NCI-H187 (cell line): ENCODE measurements at places on chromosomes 6 and 20.

GRCh38 chr6:136532030-136532429, 18.2 kb downstream of the MAP7 start:
- DNase-seq = no peak

GRCh38 chr6:116382587-116382986, 11.8 kb downstream of the DSE start:
- no peak for DNase-seq

DNA sequence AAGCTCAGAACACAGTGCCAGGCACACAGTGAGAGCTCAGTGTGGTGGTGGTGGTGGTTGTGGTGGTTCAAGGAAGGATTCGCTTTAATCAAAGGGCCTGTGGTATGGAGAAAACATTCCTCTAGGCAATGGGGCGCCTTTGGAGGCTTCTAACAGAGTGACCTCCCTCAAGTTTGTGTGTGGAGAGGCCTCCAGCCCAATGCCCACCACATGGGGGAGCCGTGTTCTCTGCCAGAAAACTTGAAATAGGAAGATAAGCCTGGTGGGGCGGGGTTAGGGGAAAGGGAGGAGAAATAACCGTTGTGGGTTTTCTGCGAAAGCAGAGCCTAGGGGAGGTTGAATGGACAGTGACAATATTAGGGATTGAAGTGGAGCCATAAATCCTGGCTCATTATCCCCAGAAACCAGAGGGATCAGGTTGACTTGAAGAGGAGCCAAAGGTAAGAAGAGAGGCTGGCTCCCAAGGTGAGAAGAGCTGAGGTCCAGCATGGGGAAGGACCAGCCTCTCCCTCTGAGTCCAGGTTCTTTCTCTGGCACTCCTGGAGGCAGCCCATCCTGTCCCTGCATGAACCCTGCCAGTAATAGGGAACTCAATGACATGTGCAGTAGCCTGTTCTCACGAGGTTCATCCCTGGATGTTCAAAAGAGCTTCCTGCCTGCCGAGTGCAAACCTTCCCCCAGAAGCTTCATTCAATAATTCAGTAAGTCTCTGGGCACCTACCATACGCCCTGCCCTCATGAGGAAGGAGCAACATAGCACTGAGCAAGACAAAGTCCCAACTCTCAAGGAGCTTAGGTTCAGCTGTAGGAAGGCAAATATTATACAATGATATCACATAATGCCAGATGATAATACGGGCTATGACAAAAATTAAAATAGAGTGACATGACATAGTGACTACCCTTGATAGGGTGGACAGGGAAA, 51.4 kb downstream of the TGM2 start:
- no peak for DNase-seq

DNA sequence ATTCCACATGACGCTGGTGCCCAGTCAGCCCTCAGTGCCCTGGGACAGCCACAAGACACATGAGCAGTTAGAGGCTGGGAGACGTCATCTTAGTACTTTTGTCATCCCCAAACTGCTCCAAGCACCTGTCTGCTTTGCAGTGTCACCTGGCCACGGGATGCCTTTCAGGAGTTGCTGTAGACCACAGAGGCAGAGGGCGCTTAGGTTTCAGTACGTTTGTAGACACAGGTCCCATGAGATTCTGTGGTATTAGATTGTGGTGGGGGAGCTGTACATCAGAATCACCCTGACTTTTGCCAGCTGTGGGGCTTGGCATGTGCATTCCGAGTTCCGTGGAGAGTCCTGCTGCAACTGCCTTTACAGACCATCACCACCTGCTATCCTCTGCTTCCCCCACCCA, 16.7 kb downstream of the MAVS start:
- DNase-seq = no peak

GRCh38 chr6:17207281-17207680, 73.9 kb upstream of the RBM24 start:
- no peak for DNase-seq

DNA sequence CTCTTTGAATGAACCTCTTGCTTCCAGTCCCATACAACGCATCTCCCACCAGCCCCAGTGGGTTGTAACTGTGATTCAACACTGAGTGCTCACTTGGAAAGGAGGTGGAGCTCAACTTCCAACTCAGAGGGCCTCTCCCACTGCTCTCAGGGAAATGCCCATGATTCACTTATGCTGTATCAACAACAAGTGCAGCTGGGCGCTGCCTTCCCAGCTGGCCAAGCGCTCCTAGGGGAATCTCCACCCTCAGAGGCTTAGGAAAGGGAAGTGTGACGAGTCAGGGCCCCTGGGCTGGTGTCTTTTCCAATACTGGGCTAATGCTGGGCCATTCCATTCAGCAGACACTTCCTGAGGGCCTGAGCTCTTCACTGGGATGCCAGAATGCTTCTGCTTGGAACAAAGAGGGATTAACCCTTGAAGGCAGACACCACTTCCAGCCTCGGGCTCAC, 8.1 kb upstream of the OCSTAMP start:
- no peak for DNase-seq

- DNase-seq = no peak
Observed at GRCh38 chr6:6823568-6824224, 235.2 kb downstream of the LY86 start.

DNA sequence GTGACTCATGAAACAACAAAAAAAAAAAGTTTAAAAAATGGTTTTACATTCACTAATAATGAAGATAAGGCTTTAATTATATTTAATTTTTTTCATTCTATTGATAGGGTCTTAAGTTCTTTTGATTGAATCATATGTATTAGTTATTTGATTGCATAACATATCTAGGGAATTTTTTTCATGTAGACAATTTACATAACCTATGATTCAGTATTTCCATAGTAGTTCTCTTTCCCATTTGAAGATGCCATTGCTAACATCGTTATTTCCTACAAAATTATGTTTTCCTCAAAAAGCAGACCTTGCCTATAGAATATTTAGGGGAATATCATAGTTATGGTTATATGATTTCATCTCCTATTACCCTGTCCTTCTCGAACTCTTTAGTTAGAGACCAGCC, 463.4 kb downstream of the TFAP2B start:
- DNase-seq = no peak

GRCh38 chr20:47250360-47250759, 106.1 kb downstream of the ZMYND8 start:
- DNase-seq = no peak

DNA sequence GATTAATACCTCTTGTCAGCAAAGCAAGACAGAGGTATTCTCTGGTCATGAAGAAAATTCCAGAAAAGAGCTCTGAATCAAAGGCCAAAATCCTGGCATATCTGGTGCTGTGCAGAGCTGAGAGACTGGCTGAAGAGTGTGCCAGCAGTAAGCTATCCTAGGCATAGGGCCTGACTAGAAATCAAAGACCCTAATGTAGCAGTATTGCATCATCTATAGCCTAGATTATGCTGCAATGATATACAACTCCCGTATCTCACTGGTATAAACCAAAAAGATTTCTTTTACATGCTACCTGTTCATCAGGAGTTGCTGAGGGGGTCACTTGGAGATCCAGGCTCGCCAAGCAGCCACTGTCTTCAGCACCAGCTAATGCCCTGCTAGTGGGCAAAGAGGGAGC, 30.9 kb upstream of the TRIM39 start:
- no peak for DNase-seq

- DNase-seq = no peak
Observed at GRCh38 chr6:7154341-7155139, 46.8 kb downstream of the RREB1 start.

- DNase-seq = no peak
Observed at GRCh38 chr6:28251661-28252008, 434 bp downstream of the ZKSCAN4 start.

GRCh38 chr6:40923326-40923725, 115.7 kb downstream of the UNC5CL start:
- DNase-seq = no peak

DNA sequence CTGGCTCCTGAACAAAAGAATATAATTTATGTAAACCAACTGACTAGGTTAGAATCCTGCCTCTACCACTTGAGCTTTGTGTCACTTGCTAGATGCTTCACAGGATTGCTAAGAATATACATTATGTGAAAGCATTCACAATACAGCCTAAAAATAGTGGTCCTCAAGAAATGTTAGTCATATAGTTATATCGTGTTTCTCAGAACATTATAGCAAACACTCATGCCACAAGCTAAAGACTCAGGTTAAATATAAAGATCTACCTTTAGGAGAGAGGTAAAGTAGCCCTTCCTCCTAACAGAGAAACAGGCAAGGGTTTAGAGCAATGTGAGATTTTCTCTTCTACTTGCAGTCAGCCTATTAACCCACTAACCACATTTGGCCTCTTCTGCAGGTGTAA, 17.8 kb upstream of the ALDH8A1 start:
- no peak for DNase-seq

DNA sequence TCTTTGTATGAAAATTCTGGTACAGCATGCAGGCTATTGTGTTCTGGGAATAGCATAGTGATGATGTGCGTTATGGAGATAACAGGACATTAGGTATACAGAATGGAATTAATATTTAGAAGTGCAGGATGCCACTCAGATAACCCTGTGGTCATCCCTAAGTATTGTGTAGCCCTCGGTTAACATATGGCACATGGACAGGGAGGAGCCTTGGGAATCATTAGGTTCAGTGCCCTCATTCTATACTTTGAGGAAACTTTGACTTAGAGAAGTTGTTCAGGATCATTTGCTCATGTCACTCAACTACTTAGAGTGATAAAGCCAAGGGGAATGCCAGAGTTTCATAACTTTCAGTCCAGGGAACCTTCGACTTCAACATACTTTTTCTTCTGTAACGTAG, 185.9 kb downstream of the UST start:
- no peak for DNase-seq

GRCh38 chr6:146767632-146768031, 168.9 kb downstream of the ADGB start:
- no peak for DNase-seq

DNA sequence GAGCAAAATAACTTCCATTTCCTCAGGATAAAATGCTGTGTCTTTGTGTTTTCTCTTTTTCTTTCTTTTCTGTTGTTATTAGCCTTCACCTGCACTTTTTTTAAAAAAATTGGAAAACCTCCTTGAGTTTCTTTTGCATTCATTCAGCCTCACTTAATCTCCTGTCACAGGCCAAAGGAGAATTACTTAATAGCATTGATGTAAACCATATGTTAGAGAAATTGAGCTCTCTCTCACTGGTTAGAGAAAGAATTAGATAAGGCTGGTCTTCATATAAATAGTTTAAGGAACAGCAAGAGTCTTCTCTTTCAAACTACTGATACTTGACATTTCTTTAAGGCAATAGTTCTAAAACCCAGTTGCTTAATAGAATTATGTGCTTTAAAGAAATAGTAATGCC, 564.2 kb downstream of the TFAP2B start:
- no peak for DNase-seq

GRCh38 chr6:105880030-105880492, 206.1 kb upstream of the PRDM1 start:
- DNase-seq = no peak
